ENCODE measurements at places on chromosomes 11 and 22.

GRCh38 chr22:42930810-42931420 is 73.8 kb upstream of the ARFGAP3 start:
- DNase-seq: no peak

GRCh38 chr11:48169717-48170116 is 46.9 kb upstream of the OR4B1 start:
- DNase-seq: no peak

DNA sequence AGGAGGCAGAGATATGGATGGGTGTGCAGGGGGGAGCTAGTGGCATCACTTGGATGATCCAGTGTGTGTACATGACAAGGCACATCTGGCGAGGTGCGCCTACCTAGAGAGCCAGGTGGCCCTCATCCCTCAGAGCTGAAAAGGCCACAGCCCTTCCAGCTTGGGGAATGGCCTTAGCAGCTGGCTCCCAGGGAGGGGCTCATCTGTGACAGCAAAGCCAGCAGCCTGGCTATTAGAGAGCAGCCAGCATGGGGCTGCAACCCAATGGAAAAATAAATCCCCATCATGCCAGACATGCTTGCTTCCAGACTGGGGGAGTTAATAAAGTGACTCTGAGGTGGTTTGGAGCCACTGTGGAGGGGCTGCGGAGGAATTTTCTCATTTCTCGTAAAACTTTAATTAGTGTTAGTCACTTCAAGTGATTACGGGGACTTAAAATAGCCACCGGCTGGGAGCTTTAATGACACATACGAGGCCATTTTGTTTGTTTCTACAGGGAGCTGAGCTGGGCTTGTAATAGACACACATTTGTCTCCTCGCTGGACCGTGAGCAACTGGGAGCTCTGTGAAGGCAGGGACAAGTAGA is 111.2 kb upstream of the ALX4 start:
- no peak for DNase-seq

GRCh38 chr11:36212564-36213392 is 76.4 kb downstream of the COMMD9 start:
- peak; percentile 50 for DNase-seq

DNA sequence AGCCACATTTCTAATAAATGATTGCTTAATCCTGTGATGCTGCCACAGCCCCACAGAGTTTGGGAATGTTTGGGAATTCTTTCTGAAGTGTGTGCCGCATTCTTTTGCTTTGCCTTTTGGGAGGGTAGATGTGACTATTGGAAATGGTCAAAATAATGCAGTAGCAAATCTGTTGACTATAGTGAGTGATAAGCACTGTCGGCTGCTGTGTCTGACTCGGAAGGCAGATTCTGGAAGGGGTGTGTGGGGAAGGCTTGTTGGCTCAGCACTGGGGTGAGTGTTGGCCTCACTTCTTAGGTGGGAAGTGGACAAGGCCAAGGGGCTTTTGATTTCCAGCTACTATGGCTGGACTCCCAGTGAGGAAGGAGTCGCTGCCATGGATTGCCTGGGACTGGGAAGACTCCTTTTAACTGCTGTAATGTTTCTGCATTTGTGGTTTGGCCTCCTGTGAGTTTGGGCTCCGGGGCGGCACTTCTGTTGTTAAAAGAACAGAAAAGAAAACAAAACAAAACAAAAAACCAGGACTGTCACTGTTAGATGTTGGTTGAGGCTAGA is 20.1 kb downstream of the ZBTB16 start:
- peak; percentile 64 for DNase-seq

DNA sequence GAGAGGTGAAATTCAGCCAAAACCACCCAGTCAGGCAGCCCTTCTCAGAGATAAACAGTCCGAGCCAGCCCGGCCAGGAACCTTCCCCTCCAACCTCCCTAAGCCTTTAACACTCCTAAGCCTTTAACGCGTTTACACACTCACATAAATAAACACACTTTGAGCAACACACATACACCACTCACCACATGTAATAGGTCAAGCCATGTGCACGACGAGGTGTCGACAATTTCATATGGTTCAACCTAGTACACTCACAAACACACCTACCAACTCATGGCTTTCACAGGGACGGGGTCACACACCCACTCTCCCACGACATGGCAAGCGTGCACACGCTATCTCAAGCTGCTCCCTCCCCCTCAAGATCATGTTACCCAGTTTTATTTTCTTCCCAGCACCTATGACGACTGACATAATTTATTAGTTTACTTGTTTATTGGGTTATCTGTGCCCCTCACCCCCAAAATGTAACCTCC is 15.5 kb downstream of the SLC43A1 start:
- no peak for DNase-seq

DNA sequence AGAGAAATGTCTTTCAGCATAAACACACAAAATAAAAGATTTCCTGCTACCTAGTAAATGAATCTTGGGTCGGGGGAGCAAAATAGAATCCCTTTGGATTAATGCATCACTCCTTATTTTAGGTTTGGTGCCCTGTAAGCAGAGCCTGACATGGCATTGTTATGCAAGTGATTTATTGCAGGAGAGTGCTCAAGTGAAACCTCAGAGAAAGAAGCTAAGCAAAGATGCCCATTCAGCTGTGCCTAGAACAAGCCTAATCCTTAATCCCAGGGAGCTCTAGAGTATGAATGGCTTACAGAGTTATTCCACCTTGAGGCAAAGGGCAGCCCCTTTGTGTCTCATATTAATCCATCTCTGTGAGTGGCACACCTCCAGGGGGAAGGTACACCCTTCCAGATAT is 21.1 kb downstream of the C11orf87 start:
- DNase-seq: no peak

DNA sequence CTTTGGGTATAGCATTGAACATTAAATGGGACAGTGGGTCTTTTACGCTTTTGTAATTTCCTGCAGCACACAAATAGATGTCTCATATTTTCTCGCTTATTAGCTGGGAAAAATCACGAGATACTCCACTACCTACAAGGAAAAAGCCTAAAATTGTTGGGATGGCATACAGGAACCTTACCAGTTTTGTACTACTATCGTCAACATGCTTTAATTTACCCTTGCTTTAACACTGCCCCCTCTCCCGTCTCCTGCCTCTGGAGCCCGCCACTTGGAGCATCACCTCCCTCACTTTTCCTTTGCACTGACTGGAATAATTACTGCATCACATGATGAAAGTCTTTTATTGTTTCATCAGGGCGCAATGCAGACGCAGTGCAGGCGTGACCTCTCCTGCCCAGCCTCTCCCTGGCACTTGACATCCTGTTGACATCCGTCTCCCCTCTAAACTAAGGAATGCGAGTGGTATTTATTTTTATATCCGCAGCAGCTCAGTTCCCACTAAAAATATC is 1.0 kb upstream of the FNBP4 start:
- peak; percentile 72 for DNase-seq

- no peak for DNase-seq
Measured at GRCh38 chr11:77596626-77597025, 6.9 kb downstream of the AQP11 start.

DNA sequence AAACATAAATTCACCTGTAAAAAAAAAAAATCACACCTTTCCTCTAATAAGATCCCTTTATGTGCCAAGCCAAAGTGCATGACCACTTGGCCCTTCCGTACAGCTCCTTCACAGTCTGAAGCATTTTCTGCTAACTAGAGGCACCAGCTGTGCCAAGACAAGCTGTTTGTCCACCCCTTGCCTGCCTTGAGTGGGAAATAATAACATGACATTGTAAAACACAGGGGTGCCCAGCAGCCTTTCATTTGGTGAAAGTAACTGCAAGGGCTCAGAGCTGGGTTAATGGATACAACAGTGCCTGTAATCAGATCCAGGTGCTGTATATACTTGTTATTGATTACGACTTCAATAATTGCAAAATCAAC is 59.2 kb downstream of the DDIAS start:
- no peak for DNase-seq

GRCh38 chr11:110870816-110871522 is 158.7 kb upstream of the ARHGAP20 start:
- no peak for DNase-seq

- no peak for DNase-seq
Measured at GRCh38 chr11:123082977-123083376, 21.0 kb upstream of the HSPA8 start.

DNA sequence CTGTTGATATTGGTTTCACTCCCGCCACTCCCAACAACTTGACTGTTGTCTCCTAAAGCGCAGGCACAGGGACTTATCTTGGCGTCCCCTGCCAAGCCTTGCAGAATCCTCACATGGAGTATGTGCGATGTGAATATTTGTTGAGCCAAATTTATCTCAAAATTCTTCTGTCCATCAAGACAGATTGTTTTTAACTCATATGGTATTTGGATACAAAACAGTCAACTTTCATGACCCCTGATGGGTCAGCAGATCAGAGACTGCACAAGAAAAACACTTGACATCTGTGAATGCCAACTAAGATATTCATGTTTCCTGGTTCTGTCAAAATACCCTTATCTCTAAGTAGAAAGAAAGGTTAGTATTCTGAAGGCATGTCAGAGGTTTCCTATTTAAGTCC is 221.7 kb upstream of the BLID start:
- no peak for DNase-seq

DNA sequence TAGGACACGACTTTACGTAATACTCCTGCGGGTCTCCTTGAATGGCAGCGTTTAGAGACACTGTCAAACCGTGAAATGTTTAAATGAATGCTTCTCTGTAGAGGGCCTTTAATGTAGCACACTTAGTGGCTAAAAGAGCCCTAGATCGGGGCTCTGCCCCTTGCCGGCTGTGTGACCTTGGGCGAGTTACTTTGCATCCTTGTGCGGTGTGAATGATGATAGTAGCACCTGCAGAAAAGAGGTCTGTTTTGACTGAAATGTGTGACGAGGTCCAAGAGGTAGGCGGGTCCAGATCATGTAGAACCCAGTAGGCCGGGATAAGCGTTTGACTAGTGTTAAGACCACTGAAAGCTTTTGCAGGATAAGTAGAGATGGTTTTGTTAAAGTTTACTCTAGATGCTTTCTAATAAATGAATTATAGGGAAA is 866 bp downstream of the MED17 start:
- no peak for DNase-seq

- DNase-seq: no peak
Measured at GRCh38 chr11:13769188-13769587, 100.7 kb downstream of the FAR1 start.

GRCh38 chr11:65639623-65640482 is 2.0 kb downstream of the SIPA1 start:
- no peak for DNase-seq

- no peak for DNase-seq
Measured at GRCh38 chr22:44454113-44454769, 43.8 kb downstream of the RTL6 start.

DNA sequence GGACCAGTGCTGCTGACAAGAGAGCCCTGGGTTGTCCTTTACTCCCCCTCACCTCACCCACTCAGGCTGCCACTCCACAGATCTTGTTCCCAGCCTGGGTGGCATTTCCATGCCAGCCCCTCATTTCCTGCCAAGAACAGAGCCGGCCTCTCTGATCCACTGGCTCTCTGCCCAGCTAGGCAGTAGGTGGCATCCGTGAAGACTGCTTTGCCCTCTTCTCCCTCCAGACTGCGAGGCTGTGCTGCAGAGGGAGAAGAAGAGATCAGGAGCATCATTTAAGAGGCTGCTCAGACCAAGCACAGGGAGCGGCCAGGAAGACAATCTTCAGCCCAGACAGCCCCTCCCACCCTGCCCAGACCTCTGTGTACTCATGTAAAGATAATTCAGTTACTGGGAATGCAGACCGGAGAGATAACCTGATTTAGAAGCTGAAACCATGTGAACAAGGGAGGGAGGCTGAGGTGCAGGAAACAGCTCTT is 126.9 kb upstream of the NCAM1 start:
- no peak for DNase-seq

GRCh38 chr11:74288911-74289310 is 22.5 kb downstream of the P4HA3 start:
- DNase-seq: no peak

DNA sequence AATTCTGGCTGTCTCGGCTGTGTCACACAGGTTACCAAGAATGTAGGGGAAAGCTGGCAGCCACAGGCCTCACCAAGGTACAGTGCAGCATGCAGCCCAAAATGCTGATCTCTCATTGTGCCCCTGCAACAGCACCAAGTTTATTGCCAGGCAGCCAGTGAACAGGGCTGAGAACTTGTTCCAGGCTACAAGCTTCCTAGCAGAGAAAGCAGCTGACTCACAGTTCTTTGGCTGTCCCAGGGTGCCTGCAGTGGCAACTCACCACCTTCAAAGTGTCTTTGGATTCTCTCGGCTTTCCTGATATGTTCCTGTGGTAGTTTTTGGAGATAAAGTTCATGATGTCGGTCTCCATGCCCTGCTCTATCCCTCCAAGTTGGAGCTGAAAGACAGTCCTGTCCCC is 719.1 kb upstream of the ANO3 start:
- DNase-seq: no peak

GRCh38 chr11:117179048-117179999 is 781 bp downstream of the SIDT2 start:
- DNase-seq: no peak

- DNase-seq: no peak
Measured at GRCh38 chr11:5242208-5242607, 7.4 kb downstream of the HBG1 start.

- no peak for DNase-seq
Measured at GRCh38 chr11:95365348-95365747, 134.3 kb upstream of the SESN3 start.

GRCh38 chr11:94139416-94139815 is 10.8 kb downstream of the PANX1 start:
- no peak for DNase-seq

GRCh38 chr22:43477966-43478365 is 66.2 kb downstream of the MPPED1 start:
- no peak for DNase-seq

DNA sequence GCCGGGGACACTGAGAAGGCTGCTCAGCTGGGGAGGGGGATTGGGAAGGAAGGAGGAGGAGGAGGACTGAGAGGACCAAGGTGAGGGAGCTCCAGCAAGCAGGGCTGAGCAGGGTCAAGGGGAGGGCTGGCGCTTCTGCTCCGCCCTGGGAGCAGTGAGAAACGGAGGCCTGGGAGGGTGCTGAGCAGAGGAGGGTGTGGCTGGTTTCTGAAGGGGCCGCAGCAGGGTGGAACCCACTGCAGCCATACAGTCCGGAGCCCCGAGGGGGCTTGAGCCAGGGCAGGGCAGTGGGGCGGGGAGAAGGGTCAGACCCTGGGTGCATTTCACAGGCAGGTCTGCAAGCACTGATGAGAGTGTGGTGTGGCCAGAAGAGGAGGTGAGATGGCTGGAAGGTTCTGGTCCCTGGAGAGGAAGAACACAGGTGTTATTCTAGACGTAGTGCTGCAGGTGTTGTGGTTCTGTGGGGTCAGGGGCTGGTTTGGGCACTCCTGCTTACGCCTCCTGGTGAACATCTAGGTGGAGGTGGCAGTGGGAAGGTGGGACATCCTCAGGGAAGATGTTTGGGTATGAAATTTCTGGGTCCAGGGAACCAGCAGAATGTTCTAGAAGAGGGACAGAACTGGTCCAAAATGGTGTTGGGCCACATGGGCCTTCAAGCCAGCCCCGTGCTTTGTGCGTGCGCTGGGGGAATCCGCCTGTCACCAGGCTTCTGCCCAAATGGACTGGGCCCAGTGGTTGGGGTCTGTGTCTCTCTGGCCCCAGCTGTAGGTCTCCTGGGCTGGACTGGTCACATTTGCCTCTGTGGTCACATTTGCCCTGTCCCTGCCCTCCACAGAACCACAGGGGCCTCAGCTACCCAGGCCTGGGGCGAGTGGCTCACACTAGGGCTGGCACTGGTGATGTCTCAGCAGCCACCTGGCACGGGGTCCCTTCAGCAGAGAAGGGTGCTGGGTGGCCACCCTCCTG is 714.7 kb downstream of the BRD1 start:
- no peak for DNase-seq

All from right forelimb (tissue), 1 donor.